ENCODE measurements at places on chromosomes 12 and 14.

- no peaks in the 10 kb centered on the region for H3K27me3 ChIP-seq
- DNase-seq, result no peak
- no peak overlapping the region for H3K27ac ChIP-seq
- H3K36me3 ChIP-seq, result no peaks in the 10 kb centered on the region
- H3K4me3 ChIP-seq, result no peak overlapping the region
- H3K4me1 ChIP-seq, result no peaks in the 10 kb centered on the region
These were observed 885.7 kb downstream of the DIO2 start for GRCh38 chr14:79325557-79325956.

DNA sequence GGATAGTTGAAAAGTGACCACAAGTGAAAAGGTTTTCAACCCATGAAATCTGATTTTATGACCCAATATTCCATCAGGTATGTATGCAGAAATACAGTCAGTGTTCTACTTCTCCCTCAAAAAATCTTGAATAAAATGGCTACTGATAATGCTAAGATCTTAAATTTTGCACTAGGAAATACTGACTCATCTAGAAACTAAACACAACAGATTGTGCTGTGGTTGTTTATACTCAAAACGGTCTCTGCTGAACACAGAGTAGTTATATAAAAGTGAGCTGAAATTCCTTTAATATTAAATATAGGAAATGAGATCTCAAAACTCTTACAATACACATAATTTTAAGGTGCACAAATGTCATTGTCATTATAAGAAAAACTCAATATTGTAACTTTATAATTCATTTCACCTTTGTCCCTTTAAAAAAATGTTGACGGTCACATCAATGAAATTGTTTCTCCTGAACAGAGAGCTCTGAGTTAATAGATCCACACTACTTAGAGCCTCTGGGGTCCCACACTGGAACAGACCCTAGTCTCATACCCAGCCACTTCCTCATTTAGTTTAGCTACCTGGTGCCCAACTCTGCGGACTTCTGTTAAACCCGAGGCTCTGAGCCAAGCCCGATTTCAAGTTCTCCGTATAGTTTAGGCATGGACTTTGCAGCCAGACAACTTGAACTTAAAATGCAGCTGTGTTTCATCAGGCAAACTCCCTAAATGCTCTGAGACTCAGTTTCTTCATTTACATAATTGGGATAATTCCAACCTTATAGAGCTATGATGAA, 9.3 kb downstream of the COCH start:
- no peaks in the 10 kb centered on the region for H3K4me1 ChIP-seq
- no peaks in the 10 kb centered on the region for H3K36me3 ChIP-seq
- no peaks in the 10 kb centered on the region for H3K27me3 ChIP-seq
- H3K4me3 ChIP-seq, result no peak overlapping the region
- no peak for DNase-seq
- no peak overlapping the region for H3K27ac ChIP-seq

GRCh38 chr12:89343127-89343526, 9.2 kb downstream of the DUSP6 start:
- no peaks in the 10 kb centered on the region for H3K36me3 ChIP-seq
- DNase-seq, result no peak
- peaks cover 24% of the 10 kb centered on the region for H3K4me1 ChIP-seq
- no peak overlapping the region for H3K4me3 ChIP-seq

DNA sequence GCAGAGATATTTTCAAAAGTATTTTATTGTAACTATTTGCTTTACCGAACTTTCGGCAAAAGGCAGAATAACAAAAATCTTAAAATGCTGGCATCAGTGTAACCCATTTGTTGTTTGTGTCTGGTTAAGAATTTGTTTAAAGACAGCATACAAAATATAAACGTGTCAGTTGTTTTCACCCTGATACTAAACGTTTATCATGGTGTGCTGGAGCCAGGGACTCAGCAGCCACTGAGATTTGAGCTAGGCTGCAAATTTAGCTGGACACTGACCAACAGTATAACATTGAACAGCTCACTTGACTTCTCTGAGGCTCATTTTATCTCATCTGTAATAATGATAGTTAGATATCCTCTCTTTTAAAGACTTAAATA, 183.7 kb downstream of the TMTC3 start:
- H3K27ac ChIP-seq, result no peak overlapping the region
- no peak overlapping the region for H3K4me3 ChIP-seq
- no peaks in the 10 kb centered on the region for H3K4me1 ChIP-seq
- DNase-seq, result no peak
- H3K36me3 ChIP-seq, result no peaks in the 10 kb centered on the region
- no peaks in the 10 kb centered on the region for H3K27me3 ChIP-seq

DNA sequence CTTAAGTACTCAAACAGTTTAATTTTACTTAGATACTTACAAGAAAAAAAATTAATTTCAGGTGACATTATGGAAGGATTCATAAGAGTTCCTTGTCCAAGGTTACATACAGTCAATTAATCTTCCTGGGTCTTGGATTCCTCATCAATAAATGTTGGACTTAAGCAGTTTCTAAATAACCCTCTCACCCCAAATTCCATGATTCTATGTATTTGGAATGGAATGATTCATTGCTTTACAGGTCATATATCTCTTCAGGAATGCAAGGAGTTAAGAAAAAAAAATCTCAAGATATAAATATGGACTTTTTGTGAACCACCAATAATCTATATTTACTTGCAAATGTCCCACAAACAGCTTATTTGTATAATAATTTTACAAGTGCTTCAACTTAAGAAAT, 84.2 kb upstream of the BMP4 start:
- no peaks in the 10 kb centered on the region for H3K27me3 ChIP-seq
- no peak overlapping the region for H3K27ac ChIP-seq
- no peaks in the 10 kb centered on the region for H3K36me3 ChIP-seq
- no peak for DNase-seq
- H3K4me1 ChIP-seq, result no peaks in the 10 kb centered on the region
- no peak overlapping the region for H3K4me3 ChIP-seq

DNA sequence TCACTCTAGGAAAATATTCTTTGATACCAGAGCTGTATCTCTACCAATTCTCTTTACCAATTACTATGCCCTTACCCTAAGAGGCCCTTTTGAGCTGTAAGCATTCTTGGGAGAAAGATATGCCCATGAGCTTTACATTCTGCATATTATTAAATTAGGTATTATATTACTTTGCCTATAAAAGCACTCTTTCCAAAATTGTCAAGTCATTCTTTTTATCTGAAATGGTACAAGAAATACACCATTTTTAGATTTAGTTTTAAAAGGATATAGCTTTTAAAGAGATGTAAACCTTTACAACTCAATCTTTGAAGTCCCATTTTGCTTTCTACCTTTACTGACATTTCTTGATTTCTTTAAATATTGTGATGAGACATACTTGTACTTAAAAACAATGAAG, 343.5 kb downstream of the C12orf50 start:
- no peak overlapping the region for H3K4me3 ChIP-seq
- H3K36me3 ChIP-seq, result no peaks in the 10 kb centered on the region
- DNase-seq, result no peak
- no peak overlapping the region for H3K27ac ChIP-seq

DNA sequence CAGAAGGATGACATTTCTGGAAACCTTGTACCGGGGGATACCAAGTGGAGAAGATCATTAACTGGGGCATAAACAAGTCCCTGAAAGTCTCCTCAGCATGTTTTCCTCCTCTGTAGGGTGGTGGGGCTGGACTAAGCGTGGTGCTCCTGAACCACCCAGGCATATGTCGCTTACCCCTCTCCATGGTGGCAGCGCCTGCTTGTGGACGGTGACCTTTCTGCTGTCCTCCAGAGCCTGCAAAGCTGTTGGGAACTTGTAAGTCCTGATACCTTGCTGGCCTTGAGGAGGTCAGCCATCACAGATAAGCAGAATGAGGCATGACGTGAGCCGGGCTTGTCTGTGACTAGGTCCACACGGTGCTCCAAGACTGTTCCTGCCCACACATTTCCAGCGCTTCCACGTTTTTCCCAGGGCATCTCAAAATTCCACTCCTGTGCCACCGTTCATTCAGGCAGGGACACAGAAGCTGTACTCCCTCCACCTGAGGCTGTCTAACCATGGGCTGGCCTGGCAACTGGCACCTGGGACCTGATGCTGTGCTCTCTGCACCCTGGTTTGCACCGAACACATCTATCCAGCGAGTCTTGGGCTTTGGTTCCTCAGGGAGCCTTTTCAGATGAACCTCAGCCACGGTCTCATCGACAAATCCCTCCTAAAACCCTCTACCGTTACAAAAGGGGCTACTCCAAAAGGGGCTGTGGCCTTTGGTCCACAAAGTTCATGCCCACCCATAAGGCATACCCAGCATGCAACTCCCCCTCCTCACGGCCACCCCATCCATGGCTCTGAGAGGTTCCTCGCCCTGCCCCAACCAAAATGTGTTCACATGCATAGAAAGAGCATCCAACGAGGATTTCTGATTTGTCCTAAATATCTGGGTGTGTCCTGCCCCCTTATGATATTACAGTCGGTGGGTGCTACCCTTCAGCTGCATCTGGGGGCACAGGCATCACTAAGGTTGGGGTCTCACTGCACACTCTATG, 199.6 kb upstream of the DIO3 start:
- no peak overlapping the region for H3K4me3 ChIP-seq
- no peak overlapping the region for H3K27ac ChIP-seq
- H3K36me3 ChIP-seq, result no peaks in the 10 kb centered on the region
- H3K4me1 ChIP-seq, result no peaks in the 10 kb centered on the region

GRCh38 chr14:65774041-65774440, 361.5 kb downstream of the FUT8 start:
- H3K27me3 ChIP-seq, result no peaks in the 10 kb centered on the region
- H3K36me3 ChIP-seq, result no peaks in the 10 kb centered on the region
- no peak for DNase-seq

GRCh38 chr14:100614803-100615202, 27.6 kb upstream of the BEGAIN start:
- no peak overlapping the region for H3K4me3 ChIP-seq
- peaks cover 29% of the 10 kb centered on the region for H3K4me1 ChIP-seq
- no peaks in the 10 kb centered on the region for H3K36me3 ChIP-seq
- H3K27ac ChIP-seq, result no peak overlapping the region
